ENCODE measurements at places on chromosomes 5 and 9.

DNA sequence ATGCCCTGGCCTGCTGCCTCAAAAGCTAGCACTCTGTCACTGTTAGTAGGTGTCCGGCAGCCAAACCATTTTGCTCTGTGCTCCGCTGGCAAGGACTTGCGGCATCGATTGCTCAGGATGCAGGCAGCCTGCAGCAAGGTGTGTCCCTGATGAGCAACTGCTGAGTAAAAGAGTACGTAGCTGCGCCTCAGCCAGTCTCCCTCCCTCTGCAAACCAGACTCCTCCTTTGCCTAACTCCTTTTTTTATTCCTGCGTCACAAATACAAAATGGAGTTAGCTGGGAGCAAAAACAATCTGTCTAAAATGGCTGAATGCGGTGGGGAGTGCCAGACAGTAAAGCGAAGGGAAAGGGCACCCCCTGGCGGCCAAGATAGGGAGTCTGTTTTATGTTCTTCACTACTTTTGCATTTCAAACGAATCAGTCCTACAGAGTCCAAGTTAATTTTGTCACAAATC is 61.1 kb downstream of the DIAPH1 start:
- DNase-seq: peak; percentile 100

DNA sequence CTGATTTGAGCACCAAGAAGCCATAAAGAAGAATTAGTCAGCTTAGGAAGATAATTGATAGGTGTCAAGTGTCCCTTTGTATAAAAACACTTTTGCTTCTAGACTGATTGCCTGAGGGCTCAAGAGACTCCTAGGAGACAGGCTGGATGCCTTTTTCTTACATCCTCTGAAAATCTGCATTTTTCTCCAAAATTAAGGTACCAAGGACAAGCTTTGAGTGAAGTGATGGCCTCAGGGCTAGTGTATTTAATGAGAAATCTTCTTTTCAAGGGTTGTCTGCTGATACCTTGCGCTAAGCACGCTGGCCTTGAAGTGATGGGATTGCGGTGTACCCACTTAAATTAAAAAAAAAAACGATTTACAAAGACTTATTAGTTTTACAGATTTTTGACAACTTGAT is 304.0 kb downstream of the TLR4 start:
- no peak for DNase-seq

GRCh38 chr5:148290271-148291195 is 21.7 kb upstream of the SPINK7 start:
- DNase-seq: peak; percentile 13

DNA sequence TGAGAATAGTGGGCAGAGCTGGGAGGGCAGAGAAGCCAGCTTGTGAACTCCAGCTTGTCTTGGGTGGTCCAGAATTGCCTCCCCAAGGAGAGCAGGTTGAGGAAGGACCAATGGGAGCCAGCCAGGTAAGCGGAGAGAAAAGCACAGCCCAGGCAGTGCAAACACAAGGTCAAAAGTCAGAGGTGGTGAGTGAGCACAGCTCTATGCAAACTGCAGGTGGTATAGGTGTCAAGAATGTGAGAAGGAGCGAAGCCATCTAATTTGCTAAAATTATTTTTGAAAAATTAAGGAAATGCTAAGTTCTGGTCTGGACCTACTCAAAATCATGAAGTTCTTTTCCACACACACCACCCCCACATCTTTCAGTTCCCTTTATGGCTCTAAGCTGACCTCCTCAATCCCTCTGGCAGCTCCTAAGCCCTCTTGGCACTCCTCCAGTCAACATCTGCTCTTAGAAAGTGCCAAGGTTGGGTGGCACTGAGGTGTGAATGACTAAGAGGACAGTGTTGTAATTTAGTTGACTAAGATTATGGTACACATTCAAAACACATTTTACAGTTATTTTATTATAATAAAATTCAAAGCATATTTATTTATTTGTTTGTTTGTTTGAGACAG is 6.6 kb upstream of the OTULINL start:
- peak; percentile 34 for DNase-seq

DNA sequence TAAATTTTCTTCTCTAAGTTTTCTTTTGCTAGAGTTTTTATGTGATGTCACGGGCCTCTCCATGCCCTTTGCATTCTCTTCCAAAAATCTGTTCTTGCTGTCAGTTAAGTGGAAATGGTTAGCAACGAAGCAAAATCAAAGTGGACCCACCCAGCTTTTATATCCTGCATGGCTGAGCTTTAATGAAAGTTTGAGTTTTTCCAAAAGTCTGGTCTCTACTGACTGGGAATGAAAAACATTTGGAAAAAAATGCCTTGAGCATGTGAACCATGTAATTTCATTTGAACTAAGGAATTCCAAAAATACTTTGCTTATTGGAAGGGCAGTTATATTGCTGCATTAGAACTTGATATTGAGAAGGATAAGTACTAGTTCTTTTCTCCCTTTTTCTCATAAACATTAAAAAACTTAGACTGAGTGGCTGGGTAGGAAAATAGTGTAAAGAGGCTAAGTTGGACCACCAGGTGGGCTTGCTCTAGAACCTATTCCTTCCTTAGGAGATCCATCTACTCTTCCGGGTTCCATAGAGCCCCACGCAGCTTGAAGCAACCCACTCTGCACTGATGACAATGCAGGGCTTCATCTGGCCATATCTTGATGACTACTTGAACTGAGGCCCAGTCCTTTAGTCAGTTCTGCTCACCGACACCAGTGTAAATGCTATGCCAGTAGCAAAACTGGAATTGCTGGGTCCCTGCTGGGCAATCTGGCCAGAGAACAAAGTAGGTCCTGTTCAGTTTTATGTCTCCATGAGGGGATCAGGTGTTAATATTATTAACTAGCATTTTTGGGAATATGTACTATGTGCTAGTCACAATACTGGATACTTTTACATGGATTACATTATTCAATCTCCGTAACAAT is 17.4 kb upstream of the RIC1 start:
- no peak for DNase-seq

Measured in fibroblast of mammary gland (primary cell).